ENCODE measurements at places on chromosomes 7 and 10. TPM values are rescaled to one million over a fixed set of nuclear protein-coding genes. Genes with fewer than 3 reads are reported as not detected.

ASAH2B gene
- 2.3 TPM for total RNA-seq

DNA sequence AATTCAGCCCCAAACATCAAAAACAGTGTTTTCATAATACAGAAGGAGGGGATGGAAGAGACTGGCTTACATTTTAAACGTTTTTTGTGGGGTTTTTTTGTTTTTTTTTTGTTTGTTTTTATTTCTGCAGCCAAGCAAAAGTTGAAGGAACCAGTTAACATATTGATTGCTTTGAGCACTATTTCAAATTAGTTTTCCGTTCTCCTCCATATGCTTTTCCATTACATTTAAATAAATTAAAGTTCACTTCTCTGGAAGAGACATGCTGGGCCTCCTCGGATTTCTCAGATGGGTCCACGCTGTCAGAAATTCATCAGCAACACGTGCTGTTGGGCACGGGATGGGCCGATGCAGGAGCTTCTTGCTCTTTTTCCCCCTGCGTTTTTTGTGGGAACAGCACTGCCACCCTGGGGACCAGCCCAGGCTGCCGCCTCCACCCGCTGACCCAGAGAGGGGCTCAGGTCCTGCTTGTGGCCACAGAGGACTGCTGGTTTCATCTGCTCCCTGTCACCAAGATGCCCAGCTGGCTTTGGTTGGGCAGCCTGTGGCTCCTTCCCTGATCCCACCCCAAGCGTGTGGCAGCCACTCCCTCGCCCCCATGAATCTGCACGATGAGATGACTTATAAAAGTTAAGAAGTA is 67.7 kb upstream of the CHST15 start:
- no peak for DNase-seq

GRCh38 chr7:51545131-51545530 is 228.5 kb upstream of the COBL start:
- no peak for DNase-seq

ACSM6 gene
- not detected for total RNA-seq

DNA sequence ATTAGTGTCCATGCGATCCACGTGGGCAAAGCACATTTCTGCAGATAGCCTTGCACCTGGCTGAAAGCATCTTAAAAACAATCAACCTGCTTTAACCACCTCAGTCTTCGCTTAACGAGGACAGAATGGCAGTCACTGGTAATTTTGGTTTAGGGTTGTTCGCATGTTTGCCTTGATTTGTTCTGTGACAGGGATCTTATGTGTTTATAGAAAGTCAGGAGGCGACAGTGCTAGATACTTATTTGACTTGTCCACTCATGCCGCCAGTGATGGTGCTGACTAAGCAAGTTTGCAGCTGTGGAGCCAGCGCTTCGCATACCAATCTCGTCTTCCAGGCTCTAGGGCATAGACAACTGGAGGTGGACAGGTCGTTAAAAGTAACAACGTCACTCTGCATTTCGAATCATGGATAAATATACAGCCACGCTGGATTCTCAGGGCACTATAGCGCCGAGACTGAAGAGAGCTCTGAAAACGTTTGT is 1.2 kb upstream of the TMEM243 start:
- DNase-seq, result no peak

GRCh38 chr7:66039094-66039670 is 36.4 kb upstream of the ASL start:
- DNase-seq, result no peak

DNA sequence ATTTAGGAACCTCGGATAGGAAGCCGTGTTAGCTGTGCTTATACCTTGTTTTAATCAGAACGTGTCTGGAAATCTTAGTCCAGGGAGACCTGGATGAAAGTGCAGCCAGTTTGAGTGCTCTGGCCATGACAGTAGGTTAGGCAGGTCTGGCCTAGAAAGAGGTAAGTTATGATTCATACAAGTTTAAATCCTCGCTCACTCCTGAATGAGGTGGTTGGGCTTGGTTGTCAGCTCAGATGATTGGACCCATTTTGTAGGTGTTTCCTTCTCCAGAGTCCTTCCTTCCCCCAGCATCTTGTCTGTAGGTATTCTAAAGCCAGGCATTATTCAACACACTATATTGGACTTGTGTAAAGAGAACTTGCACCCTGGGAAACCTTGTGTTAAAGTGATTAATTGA is 561.9 kb upstream of the GALNT17 start:
- DNase-seq, result no peak

SORCS1 gene
- total RNA-seq, result not detected

DNA sequence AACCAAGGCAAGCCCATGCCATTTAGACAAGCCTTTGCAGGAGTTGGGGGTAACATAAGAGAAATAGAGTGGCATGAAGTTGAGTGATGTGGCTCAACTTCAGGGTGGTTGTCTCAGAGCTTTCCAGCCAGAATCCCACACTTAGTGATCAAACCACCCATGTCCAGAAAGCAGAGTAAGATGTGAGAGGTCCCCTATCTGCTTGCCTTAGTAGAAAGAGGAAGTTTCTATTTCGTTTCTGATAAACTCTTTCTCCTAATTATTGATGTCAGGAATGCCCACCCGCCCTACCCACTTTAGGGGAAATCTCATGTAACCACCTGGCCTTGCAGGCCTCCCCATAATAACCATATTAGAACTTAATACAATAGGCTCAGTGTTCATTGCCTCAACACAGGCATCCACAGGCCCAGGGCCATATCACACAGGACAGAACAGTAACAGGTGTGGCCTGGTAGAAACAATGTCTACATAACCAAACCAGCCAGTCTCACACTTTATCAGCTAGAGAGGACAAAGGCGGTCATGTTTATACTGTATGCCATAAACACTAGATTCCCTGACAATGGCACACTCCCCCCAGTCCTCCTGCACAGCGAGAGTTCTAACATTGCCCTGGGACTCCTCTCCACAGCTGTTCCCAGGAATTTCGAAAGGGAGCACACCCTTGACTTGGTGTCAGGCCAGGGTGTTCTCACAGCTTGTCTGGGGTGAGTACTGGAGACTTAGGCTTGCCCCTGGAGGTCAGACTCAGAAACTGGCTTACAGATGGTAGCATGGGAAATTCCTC is 364.4 kb downstream of the CXCL12 start:
- DNase-seq, result no peak

SRRM3 gene
- total RNA-seq, result 0.23 TPM

CLIP2 gene
- total RNA-seq, result 73.6 TPM

- no peak for DNase-seq
Measured at GRCh38 chr10:32104181-32104580, 48.0 kb upstream of the KIF5B start.

DNA sequence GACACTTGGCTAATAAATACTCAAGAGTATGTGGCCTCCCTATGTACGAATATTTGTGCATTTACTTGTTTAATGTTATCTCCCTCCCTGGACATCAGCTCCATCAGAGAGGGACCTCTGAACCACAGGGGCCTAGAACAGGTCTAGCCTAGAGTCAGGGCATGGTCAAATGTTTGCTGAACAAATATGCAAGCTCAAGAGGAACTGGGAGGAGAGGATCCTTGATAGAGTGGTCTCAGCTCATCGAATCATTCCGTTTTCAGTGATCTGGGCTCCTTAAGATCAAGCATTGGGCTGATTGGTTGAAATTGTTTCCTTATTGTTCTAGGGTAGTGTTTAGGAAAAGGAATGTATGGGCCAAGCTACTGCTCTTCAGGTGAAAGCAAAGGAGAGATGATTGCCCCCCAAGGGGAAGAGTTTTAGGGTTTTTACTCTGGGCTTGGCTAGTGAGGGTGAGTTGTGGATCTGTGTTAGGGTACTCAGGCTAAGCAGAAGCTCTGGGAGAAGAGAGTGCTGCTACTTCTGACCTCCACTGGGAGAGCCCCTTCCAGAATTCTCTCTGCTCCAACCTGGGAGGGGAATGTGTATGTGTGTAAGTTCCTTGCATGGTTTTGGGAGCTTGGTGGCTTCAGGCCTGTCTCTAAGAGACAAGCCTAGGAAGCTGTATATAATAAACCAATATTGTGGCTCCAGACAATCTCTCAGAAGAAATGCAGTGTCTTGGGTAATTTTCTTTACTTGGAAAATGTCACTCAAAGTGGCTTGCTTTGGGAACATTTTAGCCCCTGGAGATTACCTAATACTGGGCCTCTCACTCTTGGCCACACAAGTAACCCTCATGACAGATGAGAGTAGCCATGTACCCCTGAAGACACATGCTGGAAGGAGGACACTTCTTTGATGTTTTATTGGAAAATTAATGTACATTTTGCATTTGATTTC is 110.0 kb downstream of the EMX2 start:
- no peak for DNase-seq

MRC1 gene
- 23.8 TPM for total RNA-seq

DNA sequence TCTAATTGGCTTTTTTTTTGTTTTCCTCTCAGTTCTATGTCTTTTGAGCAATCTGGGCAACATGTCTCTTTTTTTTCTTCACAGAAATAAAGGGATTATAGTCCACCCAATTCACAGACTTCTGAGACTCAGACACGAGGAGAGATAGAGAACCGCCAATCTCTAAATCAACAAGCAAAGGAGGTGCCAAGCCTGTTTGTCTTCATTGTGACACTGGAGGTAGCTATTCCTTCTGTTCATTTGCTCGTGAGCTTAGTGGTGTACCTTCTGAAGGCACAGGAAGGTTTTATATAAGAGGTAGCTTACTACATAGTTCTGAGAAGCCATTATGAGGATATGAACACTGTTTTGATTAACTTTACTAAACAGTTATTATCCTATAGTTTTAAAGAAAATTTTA is 6.1 kb downstream of the EPHB6 start:
- no peak for DNase-seq

DNA sequence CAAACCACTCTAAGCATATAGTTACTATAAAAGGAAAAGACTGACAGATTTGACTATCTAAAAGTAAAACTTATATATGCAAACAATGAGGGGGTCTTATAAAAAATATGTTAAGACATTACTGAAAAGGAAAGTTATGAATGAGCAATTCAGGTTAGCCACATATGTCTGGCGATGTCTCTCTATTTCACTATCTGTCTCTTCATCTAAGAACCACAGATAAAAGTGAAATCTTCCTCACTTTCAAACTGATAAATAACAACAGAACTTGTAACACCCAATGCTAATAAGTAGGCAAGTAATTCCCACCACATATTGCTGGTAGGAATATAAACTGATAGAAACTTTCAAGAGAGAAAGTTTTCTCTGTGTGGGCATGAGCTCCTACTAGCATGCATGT is 138.2 kb downstream of the CHCHD3 start:
- no peak for DNase-seq

GRCh38 chr10:5927306-5927705 is 37.3 kb downstream of the FBH1 start:
- no peak for DNase-seq

CYP2C19 gene
- not detected for total RNA-seq

DNA sequence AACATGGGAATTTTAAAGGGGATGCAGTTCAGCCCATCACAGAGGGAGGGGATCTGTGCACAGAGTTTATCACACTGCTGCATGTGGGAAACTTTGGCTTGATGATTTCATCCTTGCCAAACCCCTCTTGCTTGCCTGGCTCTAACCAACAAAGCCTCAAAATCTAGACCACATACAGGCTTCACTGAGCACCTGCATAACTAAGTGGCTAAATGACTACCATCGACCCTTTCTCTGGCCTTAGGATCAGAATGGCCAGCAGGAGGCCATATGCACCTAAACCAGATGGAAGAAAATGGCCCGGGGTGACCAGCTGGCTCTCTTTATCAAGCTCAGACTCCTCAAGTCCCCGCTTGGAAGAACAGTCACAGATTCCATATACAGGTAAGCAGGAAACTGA is 15.6 kb upstream of the ZNF25 start:
- DNase-seq, result no peak

PKD1L1 gene
- total RNA-seq, result 2.6 TPM
